ENCODE measurements at places on chromosomes 2 and 18.

DNA sequence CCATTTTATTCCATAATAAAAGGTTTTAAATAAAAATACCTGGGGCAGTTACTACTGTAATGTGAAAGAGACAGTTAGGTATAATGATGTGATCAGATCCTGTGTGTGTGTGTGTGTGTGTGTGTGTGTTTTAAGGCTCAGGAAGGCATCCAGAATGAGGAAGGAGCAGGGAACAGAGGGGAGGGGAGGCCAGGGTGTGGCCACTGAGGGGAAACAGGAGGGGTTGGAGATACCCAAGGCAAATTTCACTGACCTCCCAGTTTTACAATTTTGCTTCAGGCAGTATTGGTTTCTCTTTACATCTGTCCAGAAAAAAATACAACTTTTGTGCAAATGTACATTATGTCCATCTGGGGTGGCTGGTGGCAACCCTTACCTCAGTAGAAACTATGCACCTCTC, 163.5 kb upstream of the FBXO11 start:
- peak; percentile 3 for DNase-seq

DNA sequence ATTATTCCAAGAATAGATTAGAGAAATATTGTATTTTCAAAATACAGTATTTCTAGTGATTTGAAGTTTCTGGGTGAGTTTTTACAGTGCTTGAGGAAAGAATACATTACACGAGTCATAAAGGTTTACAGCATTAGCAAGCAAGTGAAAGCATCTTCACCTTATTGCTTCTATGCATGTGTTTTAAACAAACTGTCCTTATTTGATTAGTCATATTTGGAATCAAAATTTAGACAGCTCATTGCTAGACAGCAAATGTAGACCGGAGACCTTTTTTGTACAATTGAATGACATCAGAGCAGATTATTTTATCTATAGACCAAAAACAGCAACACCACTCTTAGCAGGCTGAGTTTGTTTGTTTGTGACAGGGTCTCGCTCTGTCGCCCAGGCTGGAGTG, 69.2 kb downstream of the FAM161A start:
- no peak for DNase-seq

- DNase-seq = no peak
Observed at GRCh38 chr2:201730651-201731285, 32.3 kb upstream of the MPP4 start.

DNA sequence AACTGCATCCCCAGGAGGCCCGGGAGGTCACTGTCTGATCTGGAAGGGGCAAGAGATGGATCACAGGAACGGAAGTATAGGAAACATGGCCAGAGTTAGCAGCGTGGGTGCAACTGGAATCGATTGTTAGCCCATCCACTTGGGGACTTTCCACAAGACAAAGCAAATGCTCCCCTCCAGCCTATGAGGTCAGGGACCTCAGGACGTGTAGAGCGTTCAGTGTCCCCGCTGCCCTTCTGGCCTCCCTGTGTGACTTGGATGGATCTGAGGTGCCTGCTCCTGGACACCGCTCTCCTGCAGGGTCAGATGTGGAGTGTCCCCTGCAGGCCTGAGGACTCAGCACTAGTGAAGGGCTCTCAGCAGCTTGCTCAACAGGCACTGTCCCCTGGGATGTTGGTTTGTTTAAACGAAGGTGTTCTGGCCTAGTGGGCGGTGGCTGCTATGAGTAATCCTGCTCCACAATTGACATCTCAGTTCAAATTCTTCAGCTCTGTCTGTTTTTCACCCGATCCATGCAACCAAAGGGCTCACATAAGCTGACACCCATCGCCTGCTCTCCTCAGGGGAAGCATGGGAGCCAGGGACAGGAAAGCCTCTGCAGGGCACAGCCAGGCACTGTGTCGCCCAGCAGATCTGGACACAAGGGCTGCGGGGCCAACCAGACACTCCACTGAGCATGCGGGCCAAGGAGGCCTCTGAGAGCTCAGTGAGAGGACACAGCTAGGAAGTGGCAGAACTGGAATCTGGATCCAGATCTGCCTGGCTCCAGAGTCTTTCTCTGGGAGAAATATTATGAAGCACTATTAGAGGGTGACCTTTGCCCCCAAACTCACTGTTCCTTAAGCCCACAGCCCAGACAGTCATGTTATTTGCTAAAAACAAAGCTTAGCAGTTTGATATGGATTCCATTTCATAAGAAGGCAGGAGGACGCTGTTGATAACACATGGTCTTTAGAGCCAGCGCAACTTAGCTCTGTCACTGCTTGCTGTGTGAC, 78.5 kb downstream of the RHOB start:
- no peak for DNase-seq

DNA sequence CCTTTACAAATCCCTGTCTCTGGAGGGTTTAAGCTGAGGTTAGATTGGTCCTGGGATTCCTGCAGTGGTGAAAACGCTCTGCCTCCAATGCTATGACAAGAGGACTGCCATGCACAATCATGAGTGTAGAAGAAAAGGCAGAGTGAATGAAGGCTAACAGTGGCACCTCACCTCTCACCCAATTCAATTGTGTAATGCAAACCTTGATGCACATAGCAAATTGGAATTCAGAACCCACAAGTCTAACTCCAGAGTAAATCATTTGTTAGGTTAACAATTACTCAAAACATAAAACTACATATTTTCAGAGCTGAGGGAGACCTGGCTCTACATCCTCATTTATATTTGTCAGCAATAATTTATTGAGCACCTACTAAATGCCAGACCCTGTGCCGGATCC, 1.8 kb downstream of the TGFBRAP1 start:
- no peak for DNase-seq

GRCh38 chr2:3838348-3838747, 135.0 kb downstream of the DCDC2C start:
- DNase-seq = no peak

Measured in hematopoietic multipotent progenitor cell (in vitro differentiated cells).